ENCODE measurements at places on chromosomes 6 and 20.

DNA sequence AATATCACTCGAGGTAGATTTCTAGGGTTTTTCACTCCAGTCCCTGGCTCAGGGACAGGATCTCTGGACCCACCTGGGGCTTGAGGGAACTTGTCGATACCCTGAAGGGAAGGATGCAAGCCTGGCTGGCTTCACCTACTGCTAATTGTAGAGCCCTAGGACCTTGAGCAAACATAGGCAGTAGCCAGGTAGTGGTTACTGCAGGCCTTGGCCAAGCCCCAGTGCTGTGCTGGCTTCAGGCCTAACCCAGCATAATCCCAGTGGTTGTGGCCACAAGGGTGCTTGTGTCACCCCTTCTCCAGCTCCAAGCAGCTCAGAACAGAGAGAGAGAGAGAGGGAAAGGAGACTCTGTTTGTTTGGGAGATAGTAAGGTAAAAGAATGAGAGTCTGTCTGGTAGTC, 5.8 kb upstream of the MCM9 start:
- no peaks in the 10 kb centered on the region for H3K4me1 ChIP-seq
- H3K4me3 ChIP-seq = no peak overlapping the region
- no peaks in the 10 kb centered on the region for H3K27me3 ChIP-seq
- H3K36me3 ChIP-seq = no peaks in the 10 kb centered on the region
- H3K27ac ChIP-seq = no peak overlapping the region
- no peak for DNase-seq

GRCh38 chr6:161038229-161039031, 46.9 kb downstream of the MAP3K4 start:
- no peak for DNase-seq
- H3K27ac ChIP-seq = no peak overlapping the region
- H3K4me3 ChIP-seq = no peak overlapping the region
- no peaks in the 10 kb centered on the region for H3K4me1 ChIP-seq
- no peaks in the 10 kb centered on the region for H3K27me3 ChIP-seq

- H3K4me3 ChIP-seq = no peak overlapping the region
- H3K27ac ChIP-seq = no peak overlapping the region
- DNase-seq = no peak
- H3K27me3 ChIP-seq = no peaks in the 10 kb centered on the region
- H3K36me3 ChIP-seq = no peaks in the 10 kb centered on the region
These were observed 98.9 kb downstream of the PDSS2 start for GRCh38 chr6:107360476-107360875.

DNA sequence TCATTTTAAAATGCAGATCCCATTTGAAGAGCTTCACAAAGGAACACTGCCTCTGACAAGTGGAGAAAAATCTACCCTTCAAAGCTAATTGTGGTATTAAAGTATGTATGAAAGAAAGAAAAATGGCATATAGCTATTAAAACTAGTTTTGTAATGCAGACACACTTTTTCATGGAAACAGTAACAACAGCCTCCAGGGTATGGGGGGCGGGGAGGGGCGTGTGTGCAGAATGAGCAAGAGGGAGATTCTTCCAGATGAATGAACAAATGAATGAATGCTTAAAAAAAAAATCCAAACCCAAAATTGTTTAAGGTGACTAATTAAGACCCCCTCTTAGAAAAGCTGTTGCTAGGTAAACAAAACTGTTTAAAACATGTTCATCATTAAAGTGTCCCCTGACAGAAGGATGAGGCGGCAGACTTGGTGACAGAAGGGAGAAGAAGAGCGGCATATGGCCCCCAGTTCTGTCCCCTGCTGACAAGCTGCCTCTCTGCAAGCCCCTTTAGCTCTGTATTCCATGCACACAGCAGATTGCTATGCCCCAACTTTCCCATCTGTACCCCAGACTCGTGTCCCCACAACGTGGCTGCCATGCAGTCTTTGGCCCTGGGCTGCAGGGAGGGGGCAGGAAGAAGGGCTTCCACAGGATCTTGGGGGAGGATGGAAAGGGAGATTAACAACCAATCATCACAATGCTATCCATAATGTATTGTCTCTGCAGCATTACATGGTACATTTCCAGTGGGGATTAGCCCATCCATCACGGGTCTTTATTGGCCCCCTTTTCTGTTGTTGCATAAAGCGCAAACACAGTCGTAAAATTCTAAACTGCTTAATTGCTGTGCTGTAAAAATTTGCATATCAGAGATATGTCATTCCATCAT, 108.4 kb upstream of the OLIG3 start:
- peaks cover 23% of the 10 kb centered on the region for H3K27me3 ChIP-seq
- no peaks in the 10 kb centered on the region for H3K36me3 ChIP-seq
- H3K27ac ChIP-seq = no peak overlapping the region
- no peak overlapping the region for H3K4me3 ChIP-seq
- DNase-seq = no peak

DNA sequence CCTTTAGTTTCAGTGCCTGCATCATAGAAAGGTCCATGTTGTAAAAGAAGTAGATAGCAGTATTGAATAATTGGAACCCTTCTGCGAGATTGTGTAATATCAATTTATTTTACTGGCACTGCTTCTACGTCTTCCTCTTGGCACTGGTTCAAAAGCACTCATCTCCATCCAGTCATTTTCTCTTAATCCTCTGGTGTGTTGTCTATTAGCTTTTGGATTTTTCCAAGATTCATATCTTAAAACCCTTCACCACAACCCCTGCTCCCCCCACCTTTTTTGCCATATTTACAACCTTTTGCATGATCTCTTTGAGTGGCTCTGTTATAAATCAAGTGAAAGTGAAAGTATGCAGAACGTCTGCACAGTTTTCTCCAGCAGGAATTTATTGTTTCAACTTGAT, 76.6 kb upstream of the HSF2 start:
- H3K27ac ChIP-seq = peak overlapping the region; percentile 18
- no peaks in the 10 kb centered on the region for H3K27me3 ChIP-seq
- peak overlapping the region; percentile 32 for H3K4me3 ChIP-seq
- H3K4me1 ChIP-seq = no peaks in the 10 kb centered on the region
- no peaks in the 10 kb centered on the region for H3K36me3 ChIP-seq

DNA sequence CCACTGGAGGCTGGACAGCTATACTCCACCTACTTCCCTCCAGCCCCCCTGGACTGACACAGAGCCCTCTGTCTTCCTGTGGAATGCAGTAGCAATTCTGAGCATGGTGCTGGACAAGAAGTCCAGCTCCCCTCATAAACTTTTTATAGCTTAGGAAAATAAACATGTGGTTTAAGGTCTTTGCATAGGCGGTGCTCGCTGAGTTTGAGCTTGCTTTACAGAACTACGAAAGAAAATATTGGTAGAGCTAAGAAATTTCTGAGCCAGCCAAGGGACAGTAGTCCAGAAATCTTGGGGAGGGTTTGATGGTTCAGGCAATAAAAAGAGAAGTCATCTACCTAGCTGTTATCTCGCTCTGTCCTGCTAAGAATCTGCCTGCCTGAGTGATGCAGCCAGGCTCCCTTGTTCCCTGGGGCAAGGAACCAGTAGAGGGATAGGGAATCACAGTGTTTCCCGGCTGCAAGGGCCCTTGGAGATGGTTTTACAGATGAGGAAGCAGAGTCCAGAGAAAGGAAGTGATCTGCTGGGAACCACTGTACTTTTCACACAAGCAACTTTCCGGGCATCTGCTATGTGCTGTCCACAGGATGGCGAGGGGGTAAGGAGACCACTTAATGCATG, 343.4 kb downstream of the CDC5L start:
- no peaks in the 10 kb centered on the region for H3K27me3 ChIP-seq
- no peak overlapping the region for H3K27ac ChIP-seq
- H3K36me3 ChIP-seq = no peaks in the 10 kb centered on the region
- no peak for DNase-seq
- no peak overlapping the region for H3K4me3 ChIP-seq

GRCh38 chr20:18840248-18840645, 26.7 kb downstream of the SCP2D1 start:
- H3K27ac ChIP-seq = no peak overlapping the region
- no peaks in the 10 kb centered on the region for H3K36me3 ChIP-seq

DNA sequence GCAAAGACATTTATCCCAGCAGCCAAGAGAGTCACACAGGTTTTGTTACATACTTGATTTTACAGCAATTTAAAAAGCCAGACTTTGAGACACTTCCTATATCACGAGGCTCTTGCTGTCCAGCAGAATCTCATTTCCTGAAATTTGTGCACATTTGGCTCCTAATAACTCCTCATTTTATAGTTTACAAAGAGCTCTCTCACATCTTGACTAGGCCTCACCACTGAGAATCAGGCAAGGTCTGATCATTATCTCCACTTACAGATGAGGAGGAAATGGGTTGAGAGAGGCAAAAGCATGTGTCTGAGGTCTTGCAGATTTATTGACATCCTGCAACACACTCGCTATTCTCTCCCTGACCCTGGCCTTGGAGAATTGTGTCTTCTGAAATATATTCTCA, 426.8 kb downstream of the MAFB start:
- H3K27ac ChIP-seq = no peak overlapping the region

- H3K4me1 ChIP-seq = peaks cover 11% of the 10 kb centered on the region
- no peaks in the 10 kb centered on the region for H3K36me3 ChIP-seq
- no peak overlapping the region for H3K4me3 ChIP-seq
- no peak overlapping the region for H3K27ac ChIP-seq
- no peaks in the 10 kb centered on the region for H3K27me3 ChIP-seq
These were observed 61.7 kb downstream of the RIPOR3 start for GRCh38 chr20:50629670-50630045.

DNA sequence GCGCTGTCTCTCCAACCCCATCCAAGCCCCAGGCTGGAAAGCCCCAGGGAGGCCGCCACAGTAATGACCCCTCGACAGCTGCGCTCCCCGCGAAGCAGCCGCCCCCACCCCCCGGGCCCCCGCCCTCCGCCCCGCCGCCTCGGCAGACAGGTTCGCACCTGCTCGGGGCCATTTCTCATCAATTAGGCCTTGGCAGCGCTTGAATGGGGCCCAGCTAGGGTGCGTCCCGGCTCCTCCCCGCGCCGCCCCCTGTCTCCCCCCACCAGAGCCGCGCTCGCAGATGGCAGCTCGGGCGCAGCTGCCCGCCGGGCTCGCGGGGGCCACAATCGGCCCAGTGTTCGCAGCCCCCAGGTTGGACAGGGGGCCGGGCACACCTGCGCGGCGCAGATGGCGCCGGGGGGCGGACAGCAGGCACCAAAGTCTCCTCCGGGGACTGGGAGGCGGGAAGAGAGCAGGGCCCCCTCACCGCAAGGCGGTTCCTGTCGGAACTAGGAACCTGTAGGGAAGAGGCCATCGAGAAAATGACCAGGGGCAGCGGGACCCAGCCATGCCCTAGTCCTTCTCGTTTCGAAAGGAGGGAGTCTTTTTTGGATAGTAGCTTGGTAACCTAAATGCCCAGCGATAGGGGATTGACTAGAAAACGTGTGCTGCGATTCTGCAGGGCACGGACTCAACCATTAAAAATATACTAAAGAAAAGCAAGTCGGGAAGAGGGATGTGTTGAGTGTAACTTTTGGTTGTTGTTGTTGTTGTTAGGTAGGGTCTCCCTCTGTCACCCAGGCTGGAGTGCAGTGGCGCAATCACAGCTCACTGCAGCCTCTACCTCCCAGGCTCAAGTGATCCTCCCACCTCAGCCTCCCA, 83.2 kb upstream of the EYA2 start:
- H3K4me3 ChIP-seq = peak overlapping the region; percentile 36
- no peak for DNase-seq
- no peaks in the 10 kb centered on the region for H3K36me3 ChIP-seq
- H3K27ac ChIP-seq = no peak overlapping the region
- H3K27me3 ChIP-seq = peaks cover 20% of the 10 kb centered on the region

DNA sequence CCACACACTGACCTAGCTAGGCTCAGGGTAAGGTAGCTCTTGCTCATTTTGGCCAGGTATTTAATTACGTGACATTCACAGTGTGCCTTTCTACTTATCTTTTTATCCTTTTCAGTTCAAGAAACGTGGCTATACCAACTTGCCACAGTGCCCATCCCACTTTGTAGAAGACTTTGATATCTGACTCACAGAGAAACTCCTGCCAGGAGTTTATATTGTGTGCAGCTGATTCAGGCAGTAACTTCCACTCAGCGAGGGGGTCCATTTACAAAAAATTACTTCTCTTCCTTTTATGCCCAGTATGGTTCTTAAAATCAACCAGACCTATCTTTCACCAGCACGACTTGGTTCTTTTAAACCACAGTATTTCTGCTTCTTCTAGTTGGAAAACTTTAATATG, 75.6 kb downstream of the PRL start:
- H3K4me3 ChIP-seq = no peak overlapping the region
- H3K4me1 ChIP-seq = no peaks in the 10 kb centered on the region
- no peaks in the 10 kb centered on the region for H3K36me3 ChIP-seq
- no peak for DNase-seq
- H3K27ac ChIP-seq = no peak overlapping the region

DNA sequence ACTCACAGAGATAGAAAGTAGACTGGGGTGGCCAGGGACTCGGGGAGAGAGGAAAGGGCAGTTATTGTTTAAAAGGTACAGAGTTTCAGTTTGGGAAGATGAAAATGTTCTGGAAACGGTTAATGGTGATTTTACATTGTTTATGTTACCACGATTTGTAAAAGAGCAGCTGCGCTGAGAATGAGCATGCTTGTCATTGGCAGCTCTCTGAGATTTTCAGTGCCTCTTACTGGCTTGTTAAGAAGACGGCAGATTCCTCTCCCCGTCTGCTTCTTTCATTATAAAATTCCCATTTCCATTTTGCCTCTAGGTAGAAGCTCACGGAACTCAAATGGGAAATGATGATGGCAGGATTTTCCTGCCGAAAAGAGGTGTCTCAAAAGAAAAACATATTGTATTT, 39.7 kb upstream of the PPP1R3G start:
- no peaks in the 10 kb centered on the region for H3K4me1 ChIP-seq
- no peak for DNase-seq
- H3K27me3 ChIP-seq = no peaks in the 10 kb centered on the region
- no peaks in the 10 kb centered on the region for H3K36me3 ChIP-seq

- no peaks in the 10 kb centered on the region for H3K27me3 ChIP-seq
- H3K4me1 ChIP-seq = no peaks in the 10 kb centered on the region
- H3K36me3 ChIP-seq = no peaks in the 10 kb centered on the region
- no peak overlapping the region for H3K27ac ChIP-seq
- no peak for DNase-seq
These were observed 74.4 kb downstream of the DOK5 start for GRCh38 chr20:54549658-54550326.

- no peaks in the 10 kb centered on the region for H3K27me3 ChIP-seq
- H3K4me3 ChIP-seq = peak overlapping the region; percentile 72
- H3K4me1 ChIP-seq = no peaks in the 10 kb centered on the region
- H3K36me3 ChIP-seq = peaks cover 8% of the 10 kb centered on the region
- DNase-seq = no peak
These were observed 727 bp downstream of the EDEM2 start for GRCh38 chr20:35146299-35146919.

DNA sequence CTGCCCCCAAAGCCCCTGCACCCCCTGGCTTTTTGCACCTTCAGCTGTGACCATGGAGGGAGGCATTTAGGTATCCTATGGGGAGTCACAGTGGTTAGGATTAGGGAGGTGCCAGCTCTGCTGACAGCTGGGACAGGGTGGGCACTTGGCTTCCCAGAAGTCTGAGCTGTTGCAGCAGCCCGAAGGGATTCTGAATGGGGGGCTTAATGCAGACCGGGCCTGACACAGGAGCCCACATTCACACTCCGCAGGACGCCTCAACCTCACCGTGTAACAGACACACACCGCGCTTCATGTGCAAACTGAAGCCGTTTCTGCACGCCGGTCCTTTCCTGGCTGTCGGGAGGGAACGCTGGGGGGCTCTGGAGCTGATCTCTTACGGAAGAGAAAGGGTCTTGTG, 1.9 kb downstream of the EBF4 start:
- H3K4me1 ChIP-seq = peaks cover 21% of the 10 kb centered on the region
- no peaks in the 10 kb centered on the region for H3K36me3 ChIP-seq

Measured in tibial nerve (tissue), 4 donors.